Nucleus accumbens (tissue), 56 donors: ENCODE measurements at places on chromosomes 12 and 14.
A peak's percentile ranks its signal among the peaks of the same experiment; 100 is the strongest.

GRCh38 chr14:30272848-30273832, 285.8 kb upstream of the G2E3 start:
- DNase-seq, result peak; percentile 14

DNA sequence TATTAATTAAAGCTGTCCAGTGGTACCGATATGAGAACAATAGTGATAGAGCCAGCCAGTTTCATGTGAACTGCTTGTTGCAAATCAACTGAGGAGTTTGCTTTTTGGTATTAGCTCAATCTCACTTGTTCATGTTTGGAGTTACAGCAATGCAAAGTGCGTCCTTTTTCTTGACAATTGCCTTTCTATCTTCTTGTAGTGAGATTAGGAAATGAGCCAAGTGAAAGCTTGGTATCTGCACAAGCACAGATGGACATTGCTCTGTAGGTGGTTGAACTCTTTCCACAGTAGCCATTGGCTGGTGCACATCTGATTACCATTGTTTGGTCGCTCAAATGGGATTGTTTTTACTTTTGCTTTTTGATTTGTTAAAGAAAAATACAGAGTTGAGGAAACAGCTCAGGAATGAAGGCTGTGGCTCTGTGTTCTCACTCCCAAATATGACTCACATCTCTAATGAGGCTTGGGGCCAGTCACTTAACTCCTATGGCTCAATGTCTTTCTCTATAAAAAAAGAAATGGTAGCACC, 241.4 kb downstream of the BMP4 start:
- DNase-seq, result no peak

- no peak for DNase-seq
These were observed 26.3 kb downstream of the DAAM1 start for GRCh38 chr14:59214702-59215302.

- no peak for DNase-seq
These were observed 91.8 kb downstream of the ST8SIA1 start for GRCh38 chr12:22242726-22243125.

- no peak for DNase-seq
These were observed 63.2 kb upstream of the KTN1 start for GRCh38 chr14:55516776-55517175.

DNA sequence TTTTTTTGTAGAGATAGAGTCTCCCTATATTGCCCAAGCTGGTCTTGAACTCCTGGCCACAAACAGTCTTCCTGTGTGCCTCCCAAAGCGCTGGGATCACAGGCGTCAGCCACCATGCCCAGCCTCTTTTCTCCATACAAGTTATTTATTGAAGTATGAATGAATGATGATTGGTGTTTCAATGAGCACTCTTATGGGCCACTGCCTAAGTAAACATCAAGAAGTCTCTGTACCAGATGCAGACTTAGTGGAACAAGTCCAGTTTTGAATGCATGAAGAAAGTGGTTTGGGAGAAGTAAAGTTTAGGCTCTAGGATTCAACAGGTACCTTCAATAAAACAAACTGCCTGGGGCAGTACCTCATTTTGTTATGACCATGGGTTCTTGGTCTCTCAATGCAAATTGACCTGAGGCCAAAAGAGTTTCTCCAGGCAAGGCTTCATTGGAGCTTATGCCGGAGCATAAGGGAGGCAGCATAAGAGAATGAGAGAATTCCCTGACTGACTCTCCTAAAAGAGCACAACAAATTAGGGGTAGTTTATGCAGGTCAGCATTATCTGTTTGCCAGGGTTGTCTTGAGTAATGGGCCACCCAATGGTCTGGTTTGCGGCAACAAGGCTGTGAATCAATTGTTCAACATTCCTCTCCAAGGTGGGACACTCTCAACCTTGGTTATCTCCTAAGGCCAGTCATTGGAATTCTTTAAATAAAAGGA, 1.1 kb upstream of the GMFB start:
- no peak for DNase-seq

GRCh38 chr14:69356903-69357543, 41.1 kb downstream of the ERH start:
- DNase-seq, result no peak

- no peak for DNase-seq
These were observed 25.5 kb downstream of the BDKRB1 start for GRCh38 chr14:96281486-96281885.

DNA sequence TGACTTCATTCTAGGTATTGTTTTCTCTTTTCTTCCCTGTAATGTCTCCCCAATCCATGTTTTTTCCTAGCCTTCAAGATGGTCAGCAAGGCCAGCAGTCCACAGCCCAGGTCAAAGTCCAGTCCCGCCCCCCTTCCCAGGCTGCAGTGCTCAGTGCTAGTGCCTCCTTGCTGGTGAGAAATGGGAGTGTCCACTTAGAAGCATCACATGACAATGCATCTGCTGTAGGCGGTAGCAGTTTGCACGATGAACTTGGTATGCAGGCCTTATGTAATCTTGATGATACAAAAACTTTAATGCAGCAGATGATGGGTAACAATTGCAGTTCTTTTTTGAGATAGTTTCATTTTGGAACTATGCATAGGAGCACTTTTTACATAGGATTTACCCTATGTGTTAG, 88.4 kb downstream of the PCNX1 start:
- DNase-seq, result no peak

- DNase-seq, result no peak
These were observed 91.5 kb downstream of the FBXW8 start for GRCh38 chr12:117002051-117002817.

DNA sequence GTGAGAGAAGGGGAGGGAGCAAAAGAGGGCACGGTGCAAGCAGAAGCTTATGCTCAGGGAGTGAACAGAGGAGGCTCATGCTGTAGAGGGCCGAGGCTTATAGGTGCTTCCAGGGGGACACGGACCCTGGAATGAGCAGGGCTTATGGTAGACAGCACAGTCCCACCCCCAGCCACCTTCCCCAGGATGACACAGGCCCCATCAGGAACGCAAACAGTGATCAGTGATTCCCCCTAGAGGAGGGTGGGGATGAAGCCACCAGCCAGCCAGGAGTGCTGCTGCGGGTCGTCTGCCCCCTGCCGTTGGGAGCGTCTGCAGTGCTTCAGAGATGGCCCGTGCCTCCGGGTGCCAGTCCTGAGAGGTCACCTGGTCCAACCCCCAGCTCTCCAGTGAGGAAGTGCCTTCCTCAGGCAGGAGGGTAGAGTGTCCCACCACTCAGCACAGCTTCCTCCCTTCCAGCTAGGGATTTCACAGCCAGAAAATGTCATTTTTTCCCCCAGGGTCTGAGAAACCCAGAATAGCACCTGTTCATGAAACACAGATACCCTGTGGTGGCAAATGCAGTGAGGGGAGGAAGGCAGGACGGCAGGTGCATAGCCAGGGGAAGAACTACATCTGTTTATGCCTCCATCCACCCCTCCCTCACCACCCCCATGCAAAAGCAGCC, 60.7 kb downstream of the SLC6A12 start:
- peak; percentile 27 for DNase-seq

GRCh38 chr14:91897106-91897701, 29.9 kb upstream of the TC2N start:
- peak; percentile 55 for DNase-seq

DNA sequence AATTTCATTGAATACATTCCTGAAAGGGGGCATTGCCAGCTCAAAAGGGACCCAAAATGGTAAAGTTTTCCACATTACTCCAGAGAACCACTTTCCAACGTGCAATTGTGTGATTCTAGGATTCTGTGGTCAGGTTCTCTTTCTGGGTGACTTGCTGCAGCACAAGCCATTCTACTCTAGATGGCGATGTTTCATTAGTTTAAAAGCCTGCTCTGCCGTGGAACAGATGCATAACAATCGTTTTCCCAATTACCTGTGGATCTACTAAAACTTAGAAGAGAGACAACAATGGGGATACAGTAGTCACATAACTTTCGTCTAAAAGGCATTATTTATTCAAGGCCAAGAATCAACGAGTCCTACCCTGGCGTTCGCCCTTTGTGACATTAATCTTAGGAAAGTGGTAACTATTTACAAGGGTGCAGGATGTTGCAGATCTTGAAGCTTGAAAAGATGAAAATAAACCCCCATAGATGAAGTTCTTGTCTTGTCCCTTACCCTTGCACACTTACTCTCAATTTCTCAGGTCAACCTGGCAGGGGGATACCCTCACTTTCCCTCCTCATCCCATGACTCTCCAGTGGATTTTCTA, 400.9 kb downstream of the SNAPC1 start:
- DNase-seq, result no peak

- no peak for DNase-seq
These were observed 67.9 kb upstream of the BEGAIN start for GRCh38 chr14:100654814-100655740.

DNA sequence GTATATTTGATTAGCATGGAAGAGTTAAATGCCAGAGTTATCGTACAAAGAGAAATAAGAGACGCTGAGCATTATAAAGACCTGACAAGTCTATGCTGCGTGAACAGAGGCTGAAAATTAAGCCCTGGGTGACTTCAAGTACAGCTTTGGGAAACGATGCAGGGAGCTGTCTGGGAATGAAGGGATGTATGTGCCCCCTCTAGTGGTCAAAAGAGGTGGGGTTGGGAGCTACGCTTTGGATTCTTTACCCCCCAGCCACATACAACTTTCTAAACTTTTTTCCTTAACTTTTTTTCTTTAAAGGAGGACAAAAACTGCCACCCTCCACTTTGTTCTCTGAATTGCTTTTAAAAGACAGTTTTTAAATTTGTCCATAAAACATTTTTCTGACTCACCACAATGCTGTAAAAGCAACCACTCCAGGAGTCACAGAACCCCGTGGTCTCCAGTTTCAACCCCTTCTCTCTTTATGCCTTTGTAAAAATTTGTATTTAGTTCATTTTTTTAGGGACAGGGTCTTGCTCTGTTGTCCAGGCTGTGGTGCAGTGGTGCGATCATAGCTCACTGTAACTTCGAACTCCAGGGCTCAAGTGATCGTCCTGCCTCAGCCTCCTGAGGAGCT, 59.4 kb downstream of the ZNF664 start:
- DNase-seq, result no peak

DNA sequence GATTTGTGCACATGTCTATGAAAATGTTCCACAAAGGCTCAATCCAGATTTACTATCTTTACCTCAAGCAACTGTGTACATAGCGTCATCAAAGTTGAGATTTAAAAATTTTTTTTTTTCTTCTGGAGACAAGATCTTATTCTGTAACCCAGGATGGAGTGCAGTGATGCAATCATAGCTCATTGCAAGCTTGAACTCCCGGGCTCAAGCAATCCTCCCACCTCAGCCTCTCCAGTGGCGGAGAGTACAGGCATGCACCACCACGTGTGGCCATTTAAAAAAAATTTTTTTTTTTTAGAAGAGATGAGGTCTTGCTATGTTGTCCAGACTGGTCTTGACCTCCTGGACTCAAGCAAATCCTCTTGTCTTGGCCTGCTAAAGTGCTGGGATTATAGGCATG, 2.3 kb downstream of the COCH start:
- DNase-seq, result no peak

DNA sequence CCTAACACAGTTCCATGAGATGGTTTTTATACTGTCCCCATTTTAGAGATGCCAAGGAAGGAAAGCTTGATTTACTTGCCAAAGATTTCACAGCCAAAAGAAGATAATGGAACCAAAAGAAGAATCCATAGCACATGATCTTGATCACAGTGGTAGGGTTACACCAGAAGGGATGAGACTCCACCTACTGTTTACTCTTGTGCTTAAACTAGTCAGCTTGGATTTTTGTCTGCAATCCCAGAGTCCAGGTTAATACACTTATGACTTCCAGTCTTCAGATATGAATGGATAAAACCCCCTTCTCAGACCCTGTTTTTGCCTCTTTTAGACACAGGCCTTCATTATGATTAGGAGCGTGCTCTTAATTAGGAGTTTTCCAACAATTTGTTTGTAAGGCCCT, 454.2 kb downstream of the AEBP2 start:
- DNase-seq, result no peak

DNA sequence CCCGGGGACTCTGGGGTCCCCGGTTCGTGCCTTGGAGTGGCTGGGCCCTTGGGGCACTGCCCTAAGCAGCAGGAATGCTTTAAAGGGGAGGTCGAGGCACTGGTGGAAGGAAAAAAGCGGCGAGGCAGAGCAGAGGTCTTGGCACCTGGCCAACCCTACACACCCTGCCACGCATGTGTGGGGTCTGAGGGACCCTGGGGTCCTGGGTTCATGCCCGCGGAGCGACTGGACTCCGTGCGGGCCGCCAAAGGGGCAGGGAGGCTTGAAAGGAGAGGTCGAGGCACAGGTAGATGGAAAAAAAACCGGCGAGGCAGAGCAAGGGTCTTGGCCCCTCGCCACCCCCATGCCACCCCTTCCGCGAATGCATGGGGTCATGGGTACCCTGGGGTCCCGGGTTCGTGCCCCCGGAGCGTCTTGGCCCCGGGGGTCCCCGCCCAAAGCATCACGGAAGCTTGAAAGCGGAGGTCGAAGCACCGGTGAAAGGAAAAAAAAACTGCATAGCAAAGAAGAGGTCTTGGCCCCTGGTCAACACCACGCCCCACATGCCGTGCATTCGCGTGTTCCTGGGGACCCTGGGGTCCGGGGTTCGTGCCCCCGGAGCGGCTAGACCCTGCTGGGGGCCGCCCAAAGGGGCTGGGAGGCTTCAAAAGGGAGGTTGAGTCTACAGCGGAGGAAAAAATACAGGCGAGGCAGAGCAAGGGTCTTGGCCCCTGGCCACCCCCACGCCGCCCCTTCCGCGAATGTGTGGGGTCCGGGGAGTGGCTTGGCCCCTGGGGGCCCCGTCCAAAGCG, 312.9 kb downstream of the ALG10 start:
- no peak for DNase-seq

- DNase-seq, result no peak
These were observed 12.2 kb downstream of the DEGS2 start for GRCh38 chr14:100147181-100147631.

- DNase-seq, result no peak
These were observed 104.0 kb downstream of the CCDC91 start for GRCh38 chr12:28294300-28294699.

- no peak for DNase-seq
These were observed 170.6 kb downstream of the PRKCH start for GRCh38 chr14:61491876-61492434.

DNA sequence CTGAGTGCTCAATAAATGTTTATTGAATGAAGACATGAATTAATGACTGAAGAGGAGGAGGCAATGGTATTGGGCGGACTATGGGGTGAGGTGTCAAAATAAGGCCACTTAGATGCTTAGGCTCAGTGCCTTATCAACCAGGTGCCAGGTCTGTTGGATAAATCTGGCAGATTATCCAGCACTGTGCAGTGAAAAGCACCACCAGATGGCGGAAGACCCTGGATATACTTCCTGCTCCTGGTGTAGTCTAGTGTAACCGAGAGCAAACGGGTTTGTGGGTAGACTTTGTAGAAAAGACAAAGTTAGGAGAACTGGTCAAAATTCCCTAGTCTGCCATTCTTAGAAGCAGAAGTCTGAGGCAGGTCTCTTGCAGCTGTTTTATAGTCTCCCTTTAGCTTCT, 306.3 kb downstream of the ATP23 start:
- DNase-seq, result no peak

- DNase-seq, result no peak
These were observed 482.0 kb downstream of the RMST start for GRCh38 chr12:97944576-97944975.
